ENCODE measurements at places on chromosomes 16 and 17.

DNA sequence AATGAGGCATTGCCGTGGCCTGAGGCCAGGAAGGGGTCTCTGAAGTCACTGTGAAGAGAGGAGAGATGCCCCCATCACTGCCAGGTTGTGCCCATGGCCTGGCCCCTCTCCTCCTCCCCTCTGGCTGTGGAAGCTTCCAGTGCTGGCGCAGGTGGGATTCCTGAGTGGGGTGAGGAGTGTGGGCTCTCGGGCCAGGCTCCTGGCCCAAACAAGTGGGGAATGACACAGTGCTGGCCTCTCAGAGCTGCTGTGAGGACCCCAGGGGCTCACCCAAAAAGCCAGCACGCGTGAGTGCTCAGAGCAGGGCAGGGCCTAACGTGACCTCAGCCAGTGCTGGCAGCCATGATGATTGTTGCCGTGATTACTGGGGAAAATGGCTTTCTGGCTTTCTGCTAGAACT is 53.5 kb upstream of the MTSS2 start:
- DNase-seq = no peak

DNA sequence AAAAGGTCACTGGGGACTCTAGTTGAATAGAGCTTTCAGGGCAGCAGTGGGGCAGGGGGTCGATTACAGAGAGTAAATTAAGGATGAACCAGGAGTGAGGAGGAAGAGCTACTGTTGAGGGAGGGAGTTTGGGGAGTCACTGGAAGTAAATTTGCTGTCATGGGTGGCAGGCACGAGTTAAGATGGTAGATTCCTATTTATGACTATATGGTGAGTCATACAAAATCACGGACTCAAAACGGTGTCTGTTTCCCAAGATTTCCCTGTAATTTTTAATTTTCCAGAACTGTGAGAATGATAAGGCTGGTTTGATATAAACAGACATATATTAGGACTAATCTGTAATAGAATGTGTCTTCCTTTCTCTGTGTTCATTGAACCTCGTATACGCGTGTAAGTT is 287.6 kb upstream of the GOT2 start:
- no peak for DNase-seq

DNA sequence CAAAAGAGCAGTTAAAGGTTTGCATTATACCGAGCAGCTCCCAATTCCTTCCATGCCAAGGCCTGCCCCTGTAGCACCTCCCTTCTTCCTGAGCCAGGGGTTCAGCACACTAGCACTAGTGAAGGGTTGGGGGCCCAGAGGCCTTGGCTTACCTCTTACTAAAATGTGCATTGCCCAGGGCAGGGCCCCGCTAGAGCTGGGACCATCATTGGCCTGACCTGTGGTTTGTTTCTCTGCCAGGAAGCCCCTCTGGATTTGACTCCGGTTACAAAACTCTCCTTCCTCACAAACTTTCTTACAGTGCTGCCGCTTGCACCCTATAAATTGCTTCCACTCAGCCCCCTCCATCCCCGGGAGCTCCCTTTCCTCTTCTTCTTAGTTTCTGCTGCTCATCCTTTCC is 33.8 kb downstream of the MPRIP start:
- DNase-seq = no peak

- DNase-seq = no peak
These were observed 17.7 kb downstream of the CCL17 start for GRCh38 chr16:57422026-57422944.

DNA sequence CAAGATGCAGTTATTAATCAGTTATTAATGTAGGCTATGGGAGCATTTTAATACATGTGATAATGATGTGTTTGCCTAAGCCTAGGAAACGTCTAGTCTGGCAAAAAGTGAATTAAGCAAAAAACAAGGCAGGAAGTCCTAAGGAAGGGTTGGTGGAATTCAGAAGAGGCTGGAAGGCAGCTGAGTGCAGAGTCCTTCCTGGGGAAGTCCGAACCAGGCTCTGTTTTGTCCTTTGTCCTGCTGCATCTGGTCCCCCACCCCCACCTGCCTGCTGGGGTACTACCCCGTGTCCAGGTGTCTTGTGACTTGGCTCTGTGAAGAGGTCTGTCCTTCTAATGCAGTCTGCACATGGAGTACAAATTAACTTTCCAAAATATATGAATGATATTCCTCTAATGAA is 1.5 kb upstream of the MYH10 start:
- no peak for DNase-seq

DNA sequence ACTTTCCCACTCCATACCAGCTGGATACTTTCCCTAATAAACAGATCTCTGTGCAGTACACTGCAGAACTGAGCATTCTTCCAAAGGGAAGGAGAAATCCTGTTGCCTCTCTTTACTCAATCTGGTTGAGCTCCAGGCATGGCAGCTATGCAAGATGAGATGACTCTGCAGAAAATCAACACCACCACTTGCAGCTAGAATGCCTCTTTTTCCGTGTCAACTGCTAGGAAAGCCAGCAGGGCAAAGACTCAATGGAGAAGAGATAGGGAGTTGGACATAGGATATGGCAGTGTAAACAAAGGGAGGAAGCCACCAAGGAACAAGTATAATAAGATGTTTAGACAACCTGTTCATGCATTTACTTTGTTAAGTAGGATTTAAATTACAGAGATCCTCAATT is 40.4 kb upstream of the CORO6 start:
- no peak for DNase-seq

DNA sequence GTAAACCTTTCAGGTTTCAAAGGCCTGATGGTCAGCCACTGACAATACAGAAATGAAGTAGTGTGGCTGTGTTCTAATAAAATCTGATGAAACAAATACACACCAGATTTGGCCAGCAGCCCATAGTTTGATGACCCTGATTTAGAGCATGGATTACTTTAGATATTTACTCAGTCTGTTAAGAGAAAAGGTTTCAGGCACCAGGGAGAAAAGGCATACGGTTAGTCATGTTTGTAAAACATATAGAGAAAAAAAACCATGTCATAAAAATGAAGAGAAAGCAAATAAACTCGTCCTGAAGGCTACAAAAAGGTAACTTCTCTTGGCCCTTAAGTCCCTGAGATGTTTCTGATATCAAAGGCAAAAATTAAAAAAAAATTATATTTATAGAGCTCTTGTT is 112.1 kb downstream of the ADAMTS18 start:
- no peak for DNase-seq

- no peak for DNase-seq
These were observed 446.5 kb downstream of the MAF start for GRCh38 chr16:79154086-79154485.

- DNase-seq = no peak
These were observed 105.0 kb downstream of the ZNF778 start for GRCh38 chr16:89322321-89323119.

GRCh38 chr16:31412750-31413149 is 15.4 kb downstream of the COX6A2 start:
- no peak for DNase-seq

- DNase-seq = no peak
These were observed 47.0 kb downstream of the MFSD11 start for GRCh38 chr17:76784926-76785325.

GRCh38 chr17:33292201-33292980 is 704 bp downstream of the ASIC2 start:
- DNase-seq = no peak

DNA sequence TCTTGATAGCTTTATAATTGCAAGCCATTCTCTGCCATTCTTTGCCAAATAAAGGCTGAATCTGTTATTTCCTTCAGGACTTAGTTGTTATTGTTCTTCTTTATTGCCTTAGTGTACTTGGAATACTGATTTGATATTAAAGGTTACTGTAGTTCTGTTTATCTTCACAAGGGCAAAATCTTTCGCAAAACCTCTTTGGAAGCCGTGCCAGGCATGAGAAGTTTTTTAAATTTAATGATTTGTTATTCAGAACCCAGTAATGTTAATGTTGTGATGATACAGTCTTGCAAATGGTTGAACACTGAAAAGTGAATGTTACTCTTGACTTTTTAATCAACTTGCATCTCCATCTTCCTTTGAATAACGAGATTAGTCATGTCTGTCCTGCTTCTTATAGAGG is 1225.2 kb upstream of the GOT2 start:
- no peak for DNase-seq

DNA sequence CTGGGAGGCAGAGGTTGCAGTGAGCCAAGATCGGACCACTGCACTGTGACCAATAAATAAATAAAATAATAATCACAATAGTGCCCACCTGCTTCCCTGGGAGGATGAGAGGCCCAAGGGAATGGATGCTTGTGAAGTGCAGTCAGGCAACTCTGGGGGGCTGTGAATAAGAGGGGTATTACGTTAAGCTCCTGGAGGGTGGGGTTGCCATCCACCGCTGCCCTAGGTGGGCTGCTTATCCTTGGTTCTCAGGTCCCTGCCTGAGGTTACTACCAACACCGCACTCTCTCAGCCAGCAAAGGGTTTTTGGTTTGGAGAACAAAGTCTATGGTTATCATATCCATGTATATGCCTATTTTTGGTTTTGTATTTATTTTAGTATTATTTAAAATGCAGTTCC is 48.6 kb upstream of the CBFA2T3 start:
- DNase-seq = no peak

DNA sequence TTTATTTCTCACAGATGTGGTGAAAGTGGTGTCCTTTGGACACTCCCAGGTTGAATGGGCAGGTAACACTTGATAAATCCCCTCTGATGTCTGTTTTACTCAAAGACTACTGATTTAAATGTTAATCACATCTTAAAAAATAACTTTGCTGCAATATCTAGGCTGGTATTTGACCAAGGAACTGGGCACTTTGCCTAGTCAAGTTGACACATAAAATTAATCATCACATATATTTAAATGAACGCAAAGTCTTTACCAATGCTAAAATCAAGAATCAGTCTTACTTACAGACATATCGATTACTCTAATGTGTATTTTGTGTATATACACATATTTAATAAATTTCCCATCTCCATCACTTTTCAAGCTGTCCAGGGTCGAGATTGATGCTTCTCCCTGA is 7.0 kb downstream of the MT2A start:
- DNase-seq = no peak

- DNase-seq = no peak
These were observed 20.4 kb downstream of the DUSP14 start for GRCh38 chr17:37510056-37510455.

DNA sequence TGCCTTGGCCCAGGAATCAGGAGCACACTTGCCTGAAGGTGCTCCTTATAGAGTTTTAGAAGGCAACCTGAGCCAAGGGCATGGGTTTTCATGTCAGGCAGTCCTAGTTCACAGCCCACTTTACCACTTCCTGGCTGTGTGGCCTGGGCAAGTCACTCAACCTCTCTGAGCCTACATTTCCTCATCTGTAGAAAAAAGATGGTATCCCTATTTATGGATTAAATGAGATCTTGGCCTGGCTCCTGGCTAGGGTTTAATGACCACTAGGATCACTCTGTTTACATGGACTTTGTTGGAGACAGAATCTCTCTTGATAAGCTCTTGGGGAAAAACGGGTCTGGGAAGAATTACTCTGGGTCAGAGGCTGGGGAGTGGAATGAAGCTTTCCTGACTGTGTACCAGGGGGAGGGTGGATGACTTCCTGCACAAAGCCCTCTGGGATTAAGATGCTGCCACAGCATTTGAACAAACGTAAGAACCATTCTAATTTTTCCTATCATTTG is 2.3 kb downstream of the MT2A start:
- DNase-seq = no peak

GRCh38 chr17:56710986-56711385 is 117.5 kb downstream of the NOG start:
- DNase-seq = no peak

- no peak for DNase-seq
These were observed 5.7 kb downstream of the GPR179 start for GRCh38 chr17:38338053-38338452.

DNA sequence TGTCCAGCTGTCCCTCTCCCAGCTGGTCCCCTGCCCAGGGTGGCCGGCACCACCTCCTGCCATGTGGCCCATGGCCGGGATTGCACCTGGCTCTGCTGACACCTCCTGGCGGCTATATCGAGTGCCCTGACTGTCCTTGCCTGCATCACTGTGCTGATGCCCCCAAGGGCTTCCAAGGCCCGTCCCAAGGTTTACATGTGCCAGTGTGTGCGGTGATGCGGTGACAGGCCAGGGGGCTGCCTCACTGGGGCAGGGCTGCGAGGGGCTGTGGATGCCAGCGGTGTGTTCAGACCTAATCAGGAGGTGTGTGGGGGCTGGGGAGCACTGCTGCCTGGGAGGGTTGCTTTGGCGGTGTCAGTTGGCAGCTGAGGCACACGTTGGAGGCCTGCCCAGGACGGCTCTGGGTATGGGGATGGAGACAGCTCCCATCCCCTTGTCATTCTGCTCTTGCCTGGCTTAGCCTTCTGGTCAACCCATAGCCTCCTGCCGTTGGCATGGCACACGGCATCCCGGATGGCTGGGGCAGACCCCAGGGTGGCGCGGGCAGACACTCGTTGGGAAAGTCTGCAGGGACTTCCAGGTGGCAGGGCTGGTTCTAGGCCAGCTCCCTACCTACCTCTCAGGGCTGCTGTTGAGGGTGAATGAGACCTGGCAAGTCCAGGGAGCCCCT is 5.5 kb downstream of the MAP2K3 start:
- no peak for DNase-seq

- DNase-seq = no peak
These were observed 23.4 kb downstream of the NME2 start for GRCh38 chr17:51189628-51190027.

DNA sequence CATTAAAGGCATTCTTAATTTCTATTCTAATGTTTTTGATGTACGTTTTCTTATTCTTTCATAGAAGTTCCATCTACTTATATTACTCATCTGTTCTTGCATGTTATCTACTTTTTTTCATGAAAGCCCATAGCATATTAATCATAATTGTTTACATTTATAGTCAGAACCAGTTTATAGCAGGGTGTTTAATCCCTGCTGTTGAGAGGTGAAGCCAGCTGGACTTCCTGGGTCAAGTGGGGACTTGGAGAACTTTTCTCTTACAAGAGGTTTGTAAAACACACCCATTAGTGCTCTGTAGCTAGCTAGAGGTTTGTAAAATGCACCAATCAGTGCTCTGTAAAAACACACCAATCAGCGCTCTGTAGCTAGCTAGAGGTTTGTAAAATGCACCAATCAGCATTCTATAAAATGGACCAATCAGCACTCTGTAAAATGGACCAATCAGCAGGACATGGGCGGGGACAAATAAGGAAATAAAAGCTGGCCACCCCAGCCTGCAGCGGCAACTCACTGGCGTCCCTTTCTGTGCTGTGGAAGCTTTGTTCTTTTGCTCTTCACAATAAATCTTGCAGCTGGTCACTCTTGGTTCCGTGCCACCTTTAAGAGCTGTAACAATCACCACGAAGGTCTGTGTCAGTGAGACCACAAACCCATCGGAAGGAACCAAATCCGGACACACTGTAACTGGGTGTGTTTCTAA is 120.6 kb downstream of the TANC2 start:
- DNase-seq = no peak

DNA sequence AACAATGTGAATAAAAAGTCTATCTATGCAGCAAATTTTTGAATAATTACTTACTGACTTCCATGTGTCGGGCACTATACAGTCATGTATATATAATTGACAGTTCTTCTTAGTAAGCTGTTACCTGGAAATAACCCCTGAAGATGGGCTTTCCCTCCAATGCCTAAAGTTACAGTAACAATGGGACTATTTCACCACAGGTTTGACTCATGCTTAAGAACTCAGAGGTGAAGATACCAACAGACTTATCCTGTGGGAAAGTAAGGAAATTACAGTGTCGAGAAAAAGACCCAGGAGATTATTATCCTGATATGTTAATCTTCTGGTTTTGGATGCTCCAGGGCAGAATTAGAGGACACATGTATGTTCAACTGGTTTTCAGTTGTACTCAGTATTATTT is 601.5 kb upstream of the SOX9 start:
- no peak for DNase-seq

- no peak for DNase-seq
These were observed 34.1 kb downstream of the NQO1 start for GRCh38 chr16:69691980-69692911.

- DNase-seq = no peak
These were observed at the start of gene TMEM132E for GRCh38 chr17:34579017-34579946. TSS of gene TMEM132E (plus strand) at chr17:34579582. CDS start at chr17:34581077, 1,495 bp downstream.

Data from activated naive CD8-positive, alpha-beta T cell treated with anti-CD3 and anti-CD28 coated beads, Interleukin-2, amount 50 U/mL, for 16 hours (primary cell).